Thyroid gland (tissue), 4 donors: ENCODE measurements at places on chromosomes 11 and 22.

GRCh38 chr11:72758690-72759389, 6.6 kb upstream of the ARAP1 start:
- DNase-seq = peak; percentile 87

- DNase-seq = no peak
Observed at GRCh38 chr11:125559888-125560287, 9.4 kb upstream of the EI24 start.

DNA sequence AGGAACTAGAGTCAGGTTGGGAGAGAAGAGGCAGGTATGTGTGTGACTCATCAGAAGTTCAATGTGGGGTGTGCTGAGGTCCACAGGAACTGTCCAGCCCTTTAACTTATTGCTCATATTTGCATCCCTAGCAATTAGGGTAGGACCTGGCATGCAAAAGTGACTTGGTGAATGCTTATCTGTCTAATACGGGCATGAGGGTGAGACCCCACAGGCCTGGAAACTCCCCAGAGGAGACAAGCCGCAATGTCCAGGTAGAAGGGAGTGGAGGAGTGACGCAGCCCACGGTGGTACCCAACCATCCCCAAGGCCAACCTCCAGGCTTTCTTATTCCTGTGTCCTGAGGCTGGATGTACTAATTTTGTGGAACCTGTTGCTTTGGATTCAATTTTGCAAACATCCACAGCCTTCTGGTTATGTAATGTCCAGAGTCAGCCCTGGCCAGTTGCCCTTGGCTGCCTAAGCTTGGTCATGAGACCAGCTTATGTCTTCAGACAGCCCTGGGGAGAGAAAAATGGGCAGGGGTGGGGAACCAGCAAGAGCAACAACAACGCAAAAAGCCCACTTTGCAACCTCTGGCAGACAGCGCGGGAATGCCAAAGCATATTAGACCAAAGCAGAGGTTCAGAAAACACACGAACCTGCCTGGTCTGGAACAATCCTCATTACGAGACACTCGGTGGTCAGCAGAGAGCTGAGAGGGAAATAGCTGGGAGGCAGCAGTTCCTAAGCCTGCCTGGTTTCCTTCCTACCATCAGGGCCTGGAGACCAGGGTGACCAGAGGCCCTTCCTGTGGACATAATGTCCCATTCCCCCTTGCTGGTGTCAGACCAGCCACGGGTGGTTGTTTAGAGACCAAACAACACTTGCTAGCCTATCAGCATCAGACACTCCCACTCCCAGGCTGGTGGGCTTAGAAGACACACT, 49.3 kb downstream of the TIMP3 start:
- peak; percentile 93 for DNase-seq

- DNase-seq = no peak
Observed at GRCh38 chr11:15532432-15532831, 417.7 kb downstream of the INSC start.

DNA sequence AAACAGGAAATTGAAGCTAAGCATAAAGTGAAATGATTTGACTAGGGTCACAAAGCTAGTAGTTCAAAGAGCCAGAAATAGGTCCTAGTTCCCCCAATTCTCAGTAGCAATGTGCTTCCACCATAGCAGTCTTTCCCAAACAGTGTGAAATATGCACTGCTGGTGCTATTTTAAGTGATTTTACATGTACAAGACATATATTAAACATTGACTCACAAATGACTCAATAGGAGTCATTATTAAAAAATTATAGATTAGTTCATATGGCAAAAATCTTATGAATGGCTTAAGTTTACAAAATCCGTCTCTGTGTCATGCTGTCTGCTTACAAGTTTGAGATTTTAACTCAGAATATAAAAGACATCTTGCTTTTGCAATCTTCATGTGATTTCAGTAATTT, 21.4 kb downstream of the KIF18A start:
- no peak for DNase-seq

DNA sequence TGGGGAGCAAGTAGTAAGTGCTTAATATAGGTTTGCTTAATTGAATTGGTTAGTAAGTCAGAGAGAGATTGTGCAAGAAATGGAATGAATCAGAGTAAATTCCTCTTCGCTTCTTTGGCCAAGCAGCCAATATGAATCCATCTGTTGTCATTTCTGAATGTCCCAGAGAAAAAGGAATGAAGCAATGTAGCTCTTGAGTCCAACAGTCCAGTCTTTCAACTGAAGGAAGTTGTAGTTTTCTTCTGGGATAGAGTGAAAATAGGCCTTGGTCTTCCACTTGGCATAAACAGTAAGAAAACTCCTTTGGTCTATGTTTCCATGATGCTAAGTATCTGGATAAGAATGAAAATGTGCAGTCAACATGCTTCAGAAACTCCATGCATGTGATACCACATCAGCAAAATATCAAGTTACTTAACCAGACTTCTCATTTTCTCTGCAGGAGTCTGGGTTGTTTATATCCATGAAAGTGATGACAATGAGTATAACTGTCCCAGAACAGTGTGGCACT, 1.8 kb upstream of the FIBIN start:
- DNase-seq = no peak

DNA sequence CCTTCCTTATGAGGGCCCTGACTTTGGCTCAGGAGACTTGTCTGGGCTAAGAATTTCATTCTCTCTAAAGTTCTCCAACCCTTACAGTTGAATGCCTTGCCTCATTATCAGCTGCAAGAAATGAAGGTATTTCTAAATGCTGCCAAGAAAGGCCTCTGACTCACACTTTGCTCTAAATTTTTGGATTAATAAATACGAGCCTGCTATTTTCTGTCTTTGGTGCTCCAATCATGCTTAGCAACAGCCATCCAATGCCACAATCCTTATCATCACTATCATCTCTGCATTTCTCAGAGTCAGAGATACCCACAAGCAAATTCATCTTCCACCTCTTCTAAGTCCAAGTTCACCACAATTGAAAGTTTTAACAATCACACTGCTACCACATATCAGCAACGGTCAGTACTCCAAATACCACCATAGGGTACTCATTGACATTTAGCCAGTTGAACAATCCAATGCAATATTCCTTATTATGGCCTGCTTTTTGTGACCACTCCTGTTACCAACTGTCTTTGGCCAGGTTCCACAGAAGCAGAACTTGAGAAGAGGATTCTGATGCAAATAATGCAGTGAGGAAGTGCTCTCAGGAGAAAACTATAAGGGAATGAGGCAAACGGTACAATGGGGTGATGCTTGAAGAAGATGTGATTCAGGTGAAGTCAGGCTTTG, 5.7 kb downstream of the PATE2 start:
- no peak for DNase-seq

DNA sequence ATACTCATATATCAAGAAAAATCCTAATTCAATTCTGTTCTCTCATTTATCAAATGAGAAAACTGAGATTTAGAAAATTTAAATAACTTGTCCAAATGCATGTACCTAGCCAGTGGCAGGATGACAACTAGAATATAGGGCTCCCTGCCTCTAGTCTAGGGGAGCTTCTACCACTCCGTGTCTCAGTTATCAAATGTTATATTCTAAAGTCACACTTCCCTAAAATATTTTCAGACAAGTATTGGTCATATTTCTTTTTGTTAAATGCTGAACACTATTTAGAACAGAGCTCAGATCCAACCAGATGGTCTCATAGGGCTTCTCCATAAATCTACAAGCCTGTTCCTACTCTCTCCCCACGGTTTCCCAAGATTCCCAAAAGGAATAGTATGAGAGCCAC, 26.3 kb downstream of the KCNJ1 start:
- no peak for DNase-seq

GRCh38 chr11:115497303-115497702, 6.9 kb downstream of the CADM1 start:
- DNase-seq = no peak

- DNase-seq = no peak
Observed at GRCh38 chr22:38497869-38498268, 8.2 kb downstream of the DDX17 start.

GRCh38 chr11:56848141-56848809, 99.8 kb upstream of the OR9G4 start:
- DNase-seq = no peak

GRCh38 chr11:110152199-110152598, 59.0 kb downstream of the ZC3H12C start:
- no peak for DNase-seq

GRCh38 chr22:40211476-40212054, 33.8 kb downstream of the TNRC6B start:
- DNase-seq = no peak

- peak; percentile 49 for DNase-seq
Observed at GRCh38 chr22:23305922-23306374, 125.6 kb downstream of the BCR start.

- DNase-seq = peak; percentile 26
Observed at GRCh38 chr11:116703421-116703820, 69.4 kb downstream of the BUD13 start.

DNA sequence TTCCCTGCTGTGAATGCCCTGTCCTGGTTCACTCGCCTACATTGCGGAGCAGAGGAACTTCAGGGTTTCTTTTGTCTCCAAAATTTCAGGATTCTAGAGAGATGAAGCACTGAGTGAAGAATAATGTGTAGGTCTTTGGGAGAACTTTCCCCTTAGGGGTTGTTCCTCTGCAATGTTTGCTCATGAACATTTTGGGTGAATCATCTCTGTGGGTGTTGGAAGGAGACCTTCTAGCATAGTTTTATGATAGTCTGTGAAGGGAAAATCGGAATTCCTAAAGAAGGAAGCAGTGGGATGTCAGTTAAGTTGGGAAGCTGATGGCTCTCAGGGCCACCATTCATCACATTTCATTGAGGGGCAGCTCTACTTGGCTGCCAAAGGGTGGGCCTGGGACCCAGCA, 64.8 kb downstream of the MIAT start:
- no peak for DNase-seq

- DNase-seq = no peak
Observed at GRCh38 chr22:37497062-37497599, 10.9 kb upstream of the MFNG start.

DNA sequence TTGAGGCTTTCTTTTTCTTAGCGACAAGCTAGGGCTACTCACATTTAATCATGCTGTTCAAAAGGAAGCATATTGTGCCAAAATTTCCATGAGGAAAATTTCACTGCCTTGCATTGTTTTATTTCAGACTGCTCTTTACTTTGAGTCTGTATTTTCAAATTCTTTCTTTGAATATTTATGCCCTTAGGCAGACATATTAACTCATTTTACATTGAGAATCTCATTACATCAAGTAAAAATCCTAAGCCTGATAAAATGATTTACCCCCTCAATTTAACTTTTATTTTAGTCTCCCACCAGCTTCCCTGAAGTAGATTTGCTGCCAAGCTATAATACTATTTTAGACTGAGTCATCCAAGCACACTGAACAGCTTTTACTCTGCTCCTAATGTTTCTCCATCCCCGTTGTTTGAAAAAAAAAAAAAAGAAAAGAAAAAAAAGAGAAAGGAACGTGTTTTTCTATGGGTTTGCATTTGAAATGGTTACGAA, 189.3 kb upstream of the MTMR2 start:
- no peak for DNase-seq

DNA sequence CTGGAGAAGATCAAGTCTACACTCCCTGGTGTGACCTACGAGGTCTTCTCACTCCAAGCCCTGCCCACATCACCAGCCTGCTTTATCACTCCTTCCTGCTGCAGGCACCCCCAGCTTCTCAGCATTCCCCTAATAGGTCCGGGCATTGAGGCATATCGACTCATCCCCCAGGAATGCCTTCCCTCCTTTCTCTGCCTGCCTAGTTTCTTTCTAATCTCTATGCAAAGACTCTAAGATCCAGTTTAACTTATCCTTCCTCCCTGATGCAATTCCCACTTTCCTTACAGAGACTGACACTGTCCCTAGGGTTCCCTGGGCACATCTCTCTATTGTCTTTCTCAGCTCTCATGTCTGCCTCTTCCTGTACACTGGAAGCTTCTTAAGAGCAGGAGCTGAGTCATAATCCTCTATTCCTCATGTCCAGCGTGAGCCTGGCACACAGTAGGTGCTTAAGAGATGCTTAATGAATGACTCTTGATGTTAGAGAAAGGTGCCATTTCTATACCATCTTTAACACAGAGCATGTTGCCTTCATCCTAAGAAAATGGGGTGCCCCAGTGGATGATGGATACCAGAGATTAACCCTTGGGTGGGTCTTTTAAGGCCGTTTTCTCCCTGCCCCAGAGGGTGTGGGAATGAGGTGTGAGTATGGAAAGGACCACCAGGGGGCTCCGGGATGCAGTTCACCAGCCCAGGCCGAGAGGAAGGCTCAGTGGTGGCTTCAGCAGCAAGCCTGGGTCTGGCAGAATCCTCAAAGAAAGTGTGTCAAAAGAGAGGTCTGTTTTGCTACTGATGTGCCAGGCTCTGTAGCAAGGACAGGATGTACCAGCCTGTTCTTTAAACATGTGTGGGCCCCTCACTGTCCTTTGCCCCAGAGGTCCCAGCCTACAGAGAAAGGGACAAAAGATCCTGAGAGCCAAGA, 34.7 kb downstream of the PARVA start:
- DNase-seq = peak; percentile 60

GRCh38 chr11:88508418-88508758, 170.9 kb upstream of the CTSC start:
- no peak for DNase-seq

- DNase-seq = peak; percentile 96
Observed at GRCh38 chr11:47355283-47356128, 3.0 kb upstream of the MYBPC3 start.
